ENCODE measurements at places on chromosomes 3 and 15.
A peak's percentile ranks its signal among the peaks of the same experiment; 100 is the strongest.

DNA sequence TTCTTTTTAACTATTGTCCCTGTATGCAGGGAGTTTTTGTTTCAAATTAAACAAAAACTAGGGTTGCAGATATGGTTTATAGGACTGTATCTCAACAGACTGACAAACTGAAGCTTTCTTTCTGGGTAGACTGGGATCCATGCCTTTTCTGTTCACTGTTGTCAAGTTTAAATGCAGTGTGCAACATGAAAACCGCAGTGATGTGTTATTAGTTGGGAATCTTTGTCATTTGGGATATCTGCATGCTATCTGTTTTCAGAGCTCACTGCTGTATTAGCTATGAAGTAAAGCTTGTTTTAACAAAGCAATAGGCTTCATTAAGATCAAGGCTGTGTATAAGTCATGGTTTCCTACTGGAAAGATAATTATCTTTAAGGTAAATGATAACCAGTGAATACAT lies 21.4 kb upstream of the MCF2L2 start:
- DNase-seq: no peak

GRCh38 chr15:88904257-88904623 lies 8.9 kb upstream of the HAPLN3 start:
- no peak for DNase-seq

DNA sequence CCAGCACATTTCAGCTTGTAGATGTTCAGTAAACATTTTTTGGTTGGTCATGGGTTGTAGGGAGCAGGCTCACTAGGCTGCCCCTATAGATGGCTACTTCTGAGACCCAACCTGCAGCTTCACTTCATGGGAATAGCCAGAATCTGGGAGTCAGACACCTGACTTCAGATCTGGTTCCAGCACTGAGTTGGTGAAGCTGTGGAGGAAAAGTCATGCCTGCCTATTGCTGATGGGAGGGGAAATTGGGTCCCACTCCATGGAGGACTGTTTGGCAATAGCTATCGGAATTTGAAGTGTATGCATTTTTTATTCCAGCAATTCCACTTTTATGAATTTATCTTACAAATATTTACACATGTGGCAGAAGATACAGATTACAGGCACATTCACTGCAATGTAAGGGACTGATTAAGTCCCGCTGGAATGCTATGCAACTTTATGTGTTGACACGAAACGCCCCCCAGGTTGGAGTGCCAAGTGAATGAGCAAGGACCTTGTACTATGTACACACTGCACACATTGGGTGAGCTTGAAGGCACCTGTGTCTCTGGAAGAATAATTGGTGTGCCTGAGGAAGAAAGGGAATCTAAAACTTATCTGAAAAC lies 7.8 kb upstream of the CCR1 start:
- DNase-seq: no peak

DNA sequence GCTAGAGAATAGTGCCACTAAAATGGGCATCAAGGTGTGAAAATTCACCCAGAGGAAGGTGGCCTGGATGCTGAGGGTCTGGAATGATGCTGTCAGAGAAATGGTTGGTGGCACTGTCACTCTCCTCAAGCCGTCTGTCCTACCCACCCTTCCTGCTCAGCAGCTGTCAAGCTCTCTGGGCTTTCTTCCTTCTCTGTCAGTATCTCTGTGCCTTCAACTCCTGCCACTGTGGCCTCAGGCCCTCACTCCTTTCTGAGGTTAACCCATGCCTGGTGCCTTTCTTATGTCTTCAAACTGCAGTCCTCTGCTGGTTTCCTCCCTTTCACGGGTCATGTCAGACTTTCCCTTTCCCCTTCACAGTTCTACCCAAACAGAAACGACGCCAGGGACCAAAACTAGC lies 4.4 kb downstream of the MYO5C start:
- DNase-seq: no peak

DNA sequence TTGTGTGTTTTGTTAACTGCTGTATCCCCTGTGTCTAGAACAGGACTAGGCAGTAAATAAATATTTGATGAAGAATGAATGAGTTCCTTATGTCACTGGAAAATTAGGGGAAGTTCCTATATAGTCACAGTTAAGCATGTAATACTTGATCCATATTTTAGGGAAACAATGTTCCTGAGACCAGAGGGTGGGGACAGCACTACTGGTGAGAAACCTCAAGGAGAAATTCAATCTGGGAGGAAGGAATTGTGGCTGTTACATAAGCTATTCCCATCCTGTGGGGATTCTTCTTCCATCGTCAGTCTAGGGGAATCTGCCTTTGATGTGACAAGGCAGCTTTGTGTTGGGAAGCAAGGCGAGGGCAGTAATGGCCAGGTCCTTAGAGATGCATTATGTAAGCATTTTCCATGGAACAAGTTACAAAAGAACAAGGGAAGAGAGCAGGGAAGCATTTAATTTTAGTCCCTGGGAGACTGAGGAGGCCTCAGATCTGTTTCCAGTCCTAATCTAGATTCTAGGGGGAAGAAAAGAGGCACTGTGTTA lies 219.3 kb upstream of the TTC14 start:
- DNase-seq: no peak

GRCh38 chr15:27479296-27480140 lies 508.5 kb downstream of the GABRG3 start:
- no peak for DNase-seq

DNA sequence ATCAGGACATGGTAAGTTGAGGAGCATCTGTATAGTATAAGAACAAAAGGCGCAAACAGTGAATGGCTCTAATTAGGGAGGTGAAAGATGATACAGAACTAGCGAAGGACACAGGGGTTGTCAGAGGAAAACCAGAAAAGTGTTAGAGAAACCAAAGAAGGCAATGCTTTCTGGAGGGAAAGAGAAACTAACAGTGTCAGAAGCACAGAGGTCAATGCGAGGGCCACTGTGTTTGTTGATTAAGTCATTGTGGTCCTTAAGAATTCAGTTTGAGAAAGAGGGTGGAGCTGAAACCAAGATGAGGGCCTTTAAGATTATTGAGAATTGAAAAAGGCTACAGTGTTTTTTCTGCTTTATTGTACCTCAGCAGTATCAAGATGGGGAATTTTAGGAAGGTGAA lies 28.8 kb downstream of the ATG7 start:
- DNase-seq: no peak

DNA sequence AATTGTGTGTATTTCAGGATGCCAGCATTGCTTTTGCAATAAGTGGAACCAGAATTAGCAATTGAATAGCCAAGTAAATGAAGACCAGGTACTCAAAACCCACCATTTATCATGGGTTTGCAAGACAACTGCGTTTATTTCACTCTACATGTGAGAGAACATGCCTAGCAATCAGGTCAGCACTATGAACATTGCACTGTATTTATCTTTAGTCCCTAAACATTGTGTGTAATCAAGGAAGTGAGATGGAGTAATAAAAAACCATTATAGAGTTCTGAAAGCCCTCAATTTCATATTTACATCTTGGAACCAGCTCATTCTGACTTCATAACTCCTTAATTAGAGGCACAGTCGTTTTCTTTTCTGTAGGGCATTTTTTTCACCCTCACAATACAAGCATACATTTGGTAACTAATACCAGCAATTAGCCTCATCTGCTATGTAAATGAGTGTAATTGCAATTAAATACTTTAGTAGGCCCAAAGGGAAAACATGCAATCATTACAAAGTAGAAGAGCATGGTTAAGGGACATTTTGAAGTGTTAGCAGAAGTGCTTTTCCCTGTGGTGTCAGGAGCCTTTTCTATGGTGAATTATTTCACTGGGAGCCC lies 153.1 kb upstream of the DPH6 start:
- no peak for DNase-seq

GRCh38 chr3:153927107-153927506 lies 194.1 kb upstream of the ARHGEF26 start:
- DNase-seq: no peak

DNA sequence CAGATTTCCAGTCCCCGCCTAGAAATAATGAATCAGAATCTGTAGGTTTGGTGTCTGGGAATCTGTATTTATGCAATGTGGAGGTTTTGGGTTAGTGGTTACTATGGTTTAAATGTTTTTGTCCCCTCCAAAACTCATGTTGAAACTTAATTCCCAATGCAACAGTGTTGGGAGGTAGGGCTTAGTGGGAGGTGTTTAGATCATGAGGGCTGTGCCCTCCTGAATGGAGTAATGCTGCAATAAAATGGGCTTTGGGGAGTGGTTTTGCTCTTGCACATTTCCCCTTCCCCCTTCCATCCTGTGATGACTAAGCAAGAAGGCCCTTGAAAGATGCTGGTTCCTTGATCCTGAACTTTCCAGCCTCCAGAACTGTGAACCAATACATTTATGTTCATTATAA lies 9.2 kb upstream of the RFC4 start:
- no peak for DNase-seq

DNA sequence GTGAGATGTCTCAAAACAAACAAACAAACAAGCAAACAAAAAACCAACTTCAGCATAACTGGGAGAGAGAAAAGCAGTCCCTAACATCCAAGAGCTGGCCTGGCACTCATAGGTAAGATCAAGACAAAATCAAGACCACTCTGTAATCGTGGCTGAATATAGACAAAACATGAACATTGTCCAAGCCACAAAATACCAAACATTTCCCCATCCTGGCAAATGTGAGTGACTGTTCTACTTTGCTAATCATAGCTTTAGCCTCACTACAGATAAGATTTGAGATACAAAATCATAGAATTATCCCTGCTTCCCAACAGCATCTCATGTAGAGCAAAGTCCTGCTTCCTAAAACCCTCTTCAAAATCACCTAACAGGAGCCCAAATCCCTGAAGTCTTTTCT lies 116.7 kb upstream of the PRTG start:
- no peak for DNase-seq

- DNase-seq: no peak
These were observed 775.6 kb downstream of the ROBO2 start for GRCh38 chr3:77815467-77815866.

GRCh38 chr15:83498801-83499200 lies 51.7 kb downstream of the SH3GL3 start:
- no peak for DNase-seq

DNA sequence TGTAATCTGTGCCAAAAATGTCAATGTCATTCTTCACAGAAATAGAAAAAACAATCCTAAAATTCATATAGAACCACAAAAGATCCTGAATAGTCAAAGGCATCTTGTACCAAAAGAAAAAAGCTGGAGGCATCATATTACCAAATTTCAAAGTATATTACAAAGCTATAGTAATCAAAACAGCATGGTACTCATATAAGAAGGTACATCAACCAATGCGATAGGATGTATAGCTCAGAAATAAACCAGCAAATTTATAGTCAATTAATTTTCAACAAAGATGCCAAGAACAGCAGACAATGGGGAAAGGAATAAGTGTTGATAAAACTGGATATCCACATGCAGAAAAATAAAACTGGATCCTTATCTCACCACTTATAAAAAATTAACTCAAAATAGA lies 150.5 kb upstream of the PRICKLE2 start:
- DNase-seq: no peak

DNA sequence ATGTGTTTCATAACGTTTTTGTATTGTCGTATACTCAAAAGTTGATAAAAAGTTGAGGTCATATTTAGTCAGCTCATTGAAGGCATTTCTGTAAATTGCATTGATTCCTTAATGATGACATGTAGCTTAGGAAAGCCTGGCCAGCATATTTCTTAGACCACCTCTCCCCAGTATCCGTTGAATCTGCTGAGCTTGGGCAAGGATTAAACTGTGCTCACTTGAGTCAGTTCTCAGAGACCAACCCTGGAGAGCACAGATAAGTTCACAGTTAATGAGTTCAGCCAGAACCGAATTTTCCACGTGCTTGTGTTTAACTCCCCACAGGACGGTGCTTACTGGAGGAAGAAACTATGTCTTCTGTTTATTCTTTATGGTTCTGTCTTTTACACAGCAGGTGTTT lies 132.7 kb downstream of the SLC25A26 start:
- DNase-seq: no peak

DNA sequence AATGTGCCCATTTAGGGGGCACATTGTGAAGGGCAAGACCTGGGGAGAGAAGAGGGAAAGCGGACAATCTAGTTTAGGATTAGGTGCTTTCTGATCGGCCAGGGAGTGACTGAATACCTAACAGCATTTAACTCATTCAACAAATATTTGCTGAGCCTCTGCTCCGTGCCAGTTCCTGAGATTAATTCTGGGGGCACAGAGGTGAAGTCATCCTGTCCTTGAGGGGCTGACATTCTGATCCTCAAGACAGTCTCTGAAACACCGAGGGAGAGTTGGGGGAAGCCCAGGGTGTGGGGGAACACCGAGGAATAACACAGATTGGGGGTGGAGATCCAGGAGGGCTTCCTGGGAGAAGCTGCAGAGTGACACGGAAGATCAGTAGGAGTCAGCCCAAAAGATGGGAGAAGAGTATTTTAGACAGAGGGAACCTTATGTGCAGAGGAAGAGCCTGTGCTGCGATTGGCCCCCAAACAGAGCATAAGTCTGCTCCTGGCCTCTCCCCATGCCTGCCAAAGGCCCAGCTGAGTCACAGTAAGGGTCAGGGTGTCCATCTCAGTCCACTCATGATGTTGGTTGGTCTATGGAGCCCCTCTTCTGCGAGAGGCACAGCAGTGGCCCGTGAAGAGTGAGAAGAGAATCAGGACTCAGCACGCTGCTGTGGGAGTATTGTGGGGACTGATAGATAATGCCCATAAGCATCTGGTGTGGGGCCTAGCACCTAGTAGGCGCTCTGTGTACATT lies 60.2 kb downstream of the AMOTL2 start:
- no peak for DNase-seq

GRCh38 chr15:80695099-80695910 lies at the start of gene ABHD17C:
Gene ABHD17C (plus strand): TSS chr15:80695310. CDS start chr15:80695430, 120 bp downstream.
- peak; percentile 30 for DNase-seq

Measured in nucleus accumbens (tissue), 56 donors.